ENCODE measurements at places on chromosomes 12 and 14.

DNA sequence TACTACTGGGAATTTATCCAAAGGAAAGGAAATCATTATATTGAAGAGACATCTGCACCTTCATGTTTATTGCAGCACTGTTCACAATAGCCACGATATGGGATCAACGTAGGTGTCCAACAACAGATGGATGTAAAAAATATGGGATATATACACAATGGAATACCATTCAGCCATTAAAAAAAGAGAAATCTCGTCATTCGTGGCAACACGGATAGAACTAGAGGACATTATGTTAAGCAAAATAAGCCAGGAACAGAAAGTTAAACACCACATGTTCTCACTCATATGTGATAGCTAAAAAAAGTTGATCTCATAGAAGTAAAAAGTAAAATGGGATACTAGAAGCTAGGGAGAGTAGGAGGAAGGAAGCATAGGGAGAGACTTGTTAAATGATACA is 82.9 kb upstream of the CLMN start:
- no peak for DNase-seq

GRCh38 chr12:97324471-97324870 is 138.1 kb upstream of the RMST start:
- no peak for DNase-seq

DNA sequence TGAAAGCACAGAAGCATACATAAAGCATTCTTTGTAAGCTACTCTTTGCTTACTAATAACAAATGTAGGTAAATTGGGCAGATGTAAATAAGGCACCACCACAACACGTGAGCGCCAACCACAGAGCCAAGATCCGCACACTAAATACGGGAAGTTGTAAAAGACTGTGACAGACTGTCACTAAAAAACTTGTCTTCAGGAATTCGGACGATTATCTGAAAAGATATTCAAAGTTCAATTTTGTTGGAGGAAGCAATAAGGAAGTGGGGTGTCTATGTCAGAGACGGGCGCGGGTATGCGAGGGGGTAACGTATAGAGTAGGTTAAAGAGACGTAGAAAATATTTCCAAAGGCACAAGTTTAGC is 1.5 kb upstream of the HSP90B1 start:
- DNase-seq, result no peak

DNA sequence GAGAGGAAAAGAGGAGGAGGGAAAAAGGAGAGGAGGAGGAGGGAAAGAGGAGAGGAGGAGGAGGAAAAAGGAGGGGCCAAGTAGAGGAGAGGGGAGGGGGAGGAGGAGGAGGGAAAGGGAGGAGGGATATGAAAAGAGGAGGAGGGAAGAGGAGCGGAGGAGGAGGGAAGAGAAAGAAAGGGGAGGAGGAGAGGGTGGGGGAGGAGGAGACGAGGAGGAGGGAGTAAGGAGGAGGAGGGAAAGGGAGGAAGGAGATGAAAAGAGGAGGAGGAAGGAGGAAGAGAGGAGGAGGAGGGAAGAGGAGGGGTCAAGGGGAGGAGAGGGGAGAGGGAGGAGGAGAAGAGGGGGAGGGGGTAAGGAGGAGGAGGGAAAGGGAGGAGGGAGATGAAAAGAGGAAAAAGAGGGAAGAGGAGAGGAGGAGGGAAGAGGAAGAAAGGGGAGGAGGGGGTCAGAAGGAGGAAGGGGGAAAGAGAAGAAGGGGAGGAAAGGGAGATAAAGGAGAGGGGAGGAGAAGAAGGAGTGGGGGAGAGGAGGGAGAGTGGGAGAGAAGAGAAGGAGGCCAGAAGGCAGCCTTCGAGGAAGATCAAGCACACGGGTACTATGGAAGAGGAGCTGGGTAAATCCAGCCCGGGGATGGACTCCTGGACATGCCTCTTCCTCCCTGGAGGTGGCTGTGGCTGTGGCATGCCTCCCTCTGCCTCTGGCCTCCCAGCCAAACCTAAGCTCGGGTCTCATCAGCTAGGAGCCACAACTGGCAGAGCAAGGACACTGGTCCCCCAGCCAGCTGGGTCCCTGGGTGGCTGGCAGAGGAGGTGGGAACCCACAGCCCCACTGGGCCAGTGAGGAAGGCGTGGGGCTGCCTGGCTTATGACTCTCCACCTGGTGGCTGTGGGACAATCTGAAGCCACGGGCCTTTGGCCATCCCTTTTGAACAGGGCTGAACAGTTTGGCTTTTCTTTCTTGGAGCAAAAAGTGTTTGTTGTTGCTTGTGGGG is 3.0 kb upstream of the CMKLR1 start:
- no peak for DNase-seq

DNA sequence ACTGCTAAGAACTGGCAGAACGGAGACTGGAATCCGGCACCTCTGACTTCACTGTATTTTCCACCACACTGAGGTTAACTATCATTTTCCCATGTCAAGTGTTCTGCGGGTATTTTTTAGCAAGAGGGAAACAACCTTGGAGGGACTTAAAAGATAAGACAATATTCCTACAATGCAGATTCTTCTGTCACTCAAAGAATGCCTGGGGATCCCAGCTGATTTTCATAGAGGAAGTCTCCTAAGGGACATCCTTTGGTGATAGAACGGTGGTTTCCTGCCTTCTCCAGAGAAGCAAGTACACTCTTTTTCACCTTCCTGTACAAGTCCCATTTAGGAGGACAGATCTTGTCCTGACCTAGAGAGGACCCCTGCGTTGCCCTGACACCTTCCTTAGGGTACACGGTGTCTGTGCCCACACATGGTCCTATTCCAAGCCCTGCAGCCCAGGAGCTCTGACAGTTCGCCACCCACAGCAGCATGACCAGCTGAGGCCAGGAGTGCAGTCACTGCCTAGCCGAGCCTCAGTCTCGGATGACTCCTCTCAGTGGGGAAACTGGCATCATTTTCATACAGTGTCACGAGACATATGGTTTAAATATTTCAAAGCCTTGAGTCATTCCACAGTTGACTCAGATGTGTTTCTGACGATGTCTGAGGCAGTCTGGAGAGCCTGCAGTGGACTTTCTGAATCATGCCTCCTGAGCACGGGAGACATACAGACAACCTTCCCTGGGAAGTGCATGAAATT is 181.3 kb upstream of the FKBP4 start:
- no peak for DNase-seq

- no peak for DNase-seq
These were observed 50.6 kb downstream of the HELB start for GRCh38 chr12:66352899-66353298.

GRCh38 chr14:79044894-79045624 is 874.9 kb downstream of the NRXN3 start:
- no peak for DNase-seq

- DNase-seq, result no peak
These were observed 186.3 kb upstream of the CLEC14A start for GRCh38 chr14:38442208-38442607.

DNA sequence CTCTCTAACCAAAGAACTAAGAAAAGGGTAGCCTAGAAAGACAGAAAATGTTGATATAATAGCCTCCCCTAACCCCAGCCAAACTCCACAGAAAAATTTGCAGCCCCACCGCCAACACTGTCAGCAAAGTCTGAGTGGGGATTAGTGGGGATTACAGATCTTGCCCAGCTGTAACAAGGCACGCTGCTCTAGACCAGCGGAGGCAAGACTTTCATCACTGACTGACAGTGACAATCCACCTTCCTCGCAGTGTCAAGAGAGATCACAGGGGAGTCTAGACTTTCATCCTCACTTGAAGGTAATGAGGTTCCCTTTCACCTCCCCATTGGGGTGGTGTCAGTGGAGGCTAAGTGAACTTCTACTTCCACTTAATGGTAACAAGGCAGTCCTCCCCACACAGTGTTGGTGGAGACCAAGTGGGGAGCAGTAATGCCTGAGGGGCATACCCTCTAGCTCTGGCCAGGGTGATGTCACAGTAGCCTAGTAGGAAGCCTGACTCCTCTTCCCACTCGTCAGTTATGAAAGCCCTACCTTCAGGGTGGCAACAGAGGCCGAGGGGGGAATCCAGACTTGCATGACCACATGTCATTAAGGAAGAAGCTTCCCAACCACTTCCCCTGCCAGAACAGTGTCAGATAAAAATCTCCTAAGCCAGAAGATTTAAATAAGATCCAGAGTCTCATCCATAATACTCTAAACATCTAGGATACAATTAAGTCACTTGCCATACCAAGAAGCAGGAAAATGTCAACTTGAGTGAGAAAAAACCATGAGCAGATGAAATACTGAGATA is 91.7 kb upstream of the RASSF8 start:
- DNase-seq, result no peak

DNA sequence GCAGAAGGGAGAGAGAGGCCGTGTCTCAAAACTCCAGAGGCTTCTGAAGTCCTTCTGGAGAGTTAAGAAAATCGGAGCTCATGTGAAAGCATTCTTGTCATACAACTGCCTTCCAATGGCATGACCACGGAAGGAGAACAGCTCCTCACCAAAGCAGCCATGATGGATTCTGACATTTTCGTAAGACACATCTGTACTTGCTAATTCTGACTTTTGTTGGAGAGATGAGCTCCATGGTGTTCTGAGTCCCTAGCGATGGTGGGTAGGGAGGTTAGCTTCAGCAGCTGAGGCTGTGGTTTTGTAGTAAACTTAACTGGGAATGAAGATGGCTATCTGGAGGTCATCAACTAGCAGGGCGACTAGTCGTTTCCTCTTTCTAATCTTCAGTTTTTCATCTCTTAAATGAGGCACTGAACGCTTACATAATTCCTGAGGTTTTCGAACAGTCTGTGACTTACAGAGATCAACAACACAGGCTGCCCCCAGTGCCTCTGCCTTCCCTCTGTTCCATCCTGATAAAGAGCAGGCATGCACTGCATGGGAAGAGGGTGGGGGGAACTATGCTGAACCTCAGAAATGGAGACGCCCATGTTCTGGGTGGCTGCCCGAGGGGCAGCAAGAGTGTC is 28.6 kb upstream of the DICER1 start:
- no peak for DNase-seq

- DNase-seq, result no peak
These were observed 521 bp upstream of the GMFB start for GRCh38 chr14:54489318-54489683.

DNA sequence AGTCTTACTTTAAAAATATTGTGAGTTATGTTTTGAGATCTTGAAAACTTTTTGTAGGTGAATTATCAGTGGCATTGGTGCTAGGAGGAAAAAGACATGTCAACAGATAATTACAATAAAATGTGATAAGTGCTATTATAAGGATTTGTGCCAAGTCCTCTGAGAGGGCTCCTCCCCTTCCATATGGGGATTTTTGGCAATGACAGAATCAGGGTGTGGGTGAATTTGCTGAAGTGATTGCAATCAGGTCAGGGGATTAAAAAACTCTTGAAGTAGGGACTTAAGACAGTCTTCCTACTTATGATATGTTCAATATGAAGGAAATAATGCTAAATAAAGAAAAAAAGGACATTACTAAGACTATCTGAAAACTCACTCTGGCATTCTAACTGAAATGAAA is 122.5 kb downstream of the SLC15A5 start:
- no peak for DNase-seq

DNA sequence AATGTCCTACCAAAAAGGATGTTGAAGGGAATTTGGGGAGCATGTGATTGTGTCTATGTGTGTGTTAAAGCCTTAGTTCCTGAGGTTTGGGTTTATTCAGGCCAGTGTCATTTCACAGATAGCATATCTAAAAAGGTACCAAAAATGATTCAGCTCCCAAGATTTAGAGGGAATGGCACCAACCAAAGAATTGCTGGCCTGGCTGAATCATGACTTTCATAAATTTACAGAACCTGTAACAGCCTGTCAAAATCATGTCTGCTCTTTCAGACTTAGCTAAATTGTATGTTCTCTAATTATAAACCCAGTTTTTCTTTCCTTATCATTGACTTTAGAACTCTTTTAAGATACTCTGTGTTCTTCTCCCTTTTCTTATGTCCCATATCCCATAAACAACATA is 231.5 kb downstream of the NUBPL start:
- no peak for DNase-seq

GRCh38 chr14:51884086-51884927 is 23.9 kb downstream of the GNG2 start:
- no peak for DNase-seq

- peak; percentile 81 for DNase-seq
These were observed 123.7 kb upstream of the DHRS4 start for GRCh38 chr14:23829736-23830471.

- DNase-seq, result peak; percentile 28
These were observed 636 bp downstream of the GOLGA3 start for GRCh38 chr12:132827763-132828703.

DNA sequence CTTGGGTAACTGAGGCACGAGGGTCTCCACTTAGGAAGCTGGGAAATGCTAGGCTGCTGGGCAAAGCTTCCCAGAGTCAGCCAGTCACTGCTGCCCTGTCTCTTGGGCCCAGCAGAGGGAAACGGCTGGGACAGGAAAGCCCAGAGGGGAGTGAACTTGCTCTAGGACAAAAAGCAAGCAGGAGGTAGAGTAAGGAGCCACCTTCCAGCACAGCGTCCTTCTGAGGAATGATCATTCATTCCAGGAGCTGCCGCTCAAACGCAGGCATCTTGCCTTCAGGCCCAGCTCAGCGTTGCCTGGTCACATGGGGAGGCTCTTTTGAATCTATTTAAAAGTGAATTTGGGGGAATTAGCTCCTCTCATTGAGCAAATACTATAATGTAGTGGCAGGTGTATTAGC is 118.6 kb downstream of the CRACR2A start:
- no peak for DNase-seq

GRCh38 chr12:44334347-44334746 is 498.5 kb downstream of the TMEM117 start:
- no peak for DNase-seq

DNA sequence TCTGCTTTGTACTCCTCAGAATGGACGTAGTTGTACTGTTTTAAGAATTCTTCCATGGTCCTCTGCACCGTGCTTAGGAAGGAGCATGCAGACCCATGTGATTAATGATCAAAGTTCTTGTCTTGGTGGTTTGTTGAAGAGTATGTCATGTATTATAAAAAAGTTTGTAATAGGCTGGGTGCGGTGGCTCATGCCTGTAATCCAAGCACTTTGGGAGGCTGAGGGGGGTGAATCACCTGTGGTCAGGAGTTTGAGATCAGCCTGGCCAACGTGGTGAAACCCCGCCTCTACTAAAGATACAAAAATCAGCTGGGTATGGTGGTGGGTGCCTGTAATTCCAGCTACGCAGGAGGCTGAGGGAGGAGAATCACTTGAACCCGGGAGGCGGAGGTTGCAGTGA is 61.8 kb upstream of the RTL1 start:
- DNase-seq, result no peak

GRCh38 chr12:13976028-13976584 is 5.3 kb downstream of the GRIN2B start:
- DNase-seq, result no peak

- DNase-seq, result no peak
These were observed 121.7 kb downstream of the SLC38A1 start for GRCh38 chr12:46147144-46147543.

DNA sequence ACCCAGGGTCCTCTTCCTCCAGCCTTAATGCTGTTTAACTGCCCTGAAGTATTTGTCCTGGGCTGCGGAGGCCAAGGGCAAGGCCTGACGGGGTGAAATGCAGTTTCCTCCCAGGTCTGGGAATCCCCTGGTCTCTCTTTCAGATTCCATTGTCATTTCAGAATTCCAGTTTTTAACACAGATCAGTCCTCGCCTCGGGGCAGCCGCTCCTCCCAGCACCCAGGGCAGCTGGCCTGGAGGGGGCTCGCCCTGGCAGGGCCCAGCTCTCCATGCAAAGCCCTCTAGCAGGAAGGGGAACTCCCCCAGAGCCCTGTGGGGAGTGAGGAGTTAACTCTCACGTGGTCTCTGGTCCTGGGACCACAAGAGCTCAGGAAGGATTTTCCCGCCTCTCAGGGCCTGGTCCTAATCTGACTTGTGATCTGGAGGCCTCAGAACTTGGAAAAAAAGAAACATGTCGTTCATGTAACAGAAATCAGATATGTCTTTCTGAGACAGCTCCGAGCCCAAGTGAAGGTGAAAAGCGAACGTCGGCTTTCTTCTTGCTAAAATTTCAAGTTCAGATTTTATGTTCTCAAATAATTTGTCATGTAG is 265.6 kb upstream of the SFSWAP start:
- no peak for DNase-seq
